Right atrium auricular region (tissue), 2 donors: ENCODE measurements at places on chromosomes 4 and X. TPM values are rescaled to one million over a fixed set of nuclear protein-coding genes. Genes with fewer than 3 reads are reported as not detected.

DNA sequence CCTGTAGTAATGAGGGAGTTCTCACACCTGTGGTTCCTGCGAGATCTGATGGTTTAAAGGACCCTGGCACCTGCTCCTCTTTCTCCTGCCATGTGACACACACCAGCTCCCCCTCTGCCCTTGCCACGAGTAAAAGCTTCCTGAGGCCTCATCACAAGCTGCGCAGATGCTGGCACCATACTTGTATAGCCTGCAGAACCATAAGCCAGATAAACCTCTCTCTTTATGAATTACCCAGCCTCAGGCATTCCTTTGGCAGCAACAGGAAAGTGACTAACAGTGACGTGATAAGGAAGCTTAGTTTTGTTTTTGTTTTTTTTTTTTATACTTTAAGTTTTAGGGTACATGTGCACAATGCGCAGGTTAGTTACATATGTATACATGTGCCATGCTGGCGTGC is 130.9 kb downstream of the AFAP1 start:
- DNase-seq = peak; percentile 50

DNA sequence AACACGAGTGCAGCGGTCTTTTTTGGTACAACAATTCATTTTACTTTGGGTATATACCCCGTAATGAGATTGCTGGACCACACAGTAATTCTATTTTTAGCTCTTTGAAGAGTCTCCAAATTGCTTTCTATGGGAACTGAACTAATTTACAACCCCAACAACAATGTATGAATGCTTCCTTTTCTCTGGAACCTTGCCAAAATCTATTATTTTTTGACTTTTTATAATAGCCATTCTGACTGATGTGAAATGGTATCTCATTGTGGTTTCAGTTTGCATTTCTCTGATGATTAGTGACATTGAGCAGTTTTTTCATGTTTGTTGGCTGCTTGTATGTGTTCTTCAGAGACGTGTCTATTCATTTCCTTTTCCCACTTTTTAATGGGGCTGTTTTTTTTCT is 240.8 kb downstream of the STK32B start:
- no peak for DNase-seq

DNA sequence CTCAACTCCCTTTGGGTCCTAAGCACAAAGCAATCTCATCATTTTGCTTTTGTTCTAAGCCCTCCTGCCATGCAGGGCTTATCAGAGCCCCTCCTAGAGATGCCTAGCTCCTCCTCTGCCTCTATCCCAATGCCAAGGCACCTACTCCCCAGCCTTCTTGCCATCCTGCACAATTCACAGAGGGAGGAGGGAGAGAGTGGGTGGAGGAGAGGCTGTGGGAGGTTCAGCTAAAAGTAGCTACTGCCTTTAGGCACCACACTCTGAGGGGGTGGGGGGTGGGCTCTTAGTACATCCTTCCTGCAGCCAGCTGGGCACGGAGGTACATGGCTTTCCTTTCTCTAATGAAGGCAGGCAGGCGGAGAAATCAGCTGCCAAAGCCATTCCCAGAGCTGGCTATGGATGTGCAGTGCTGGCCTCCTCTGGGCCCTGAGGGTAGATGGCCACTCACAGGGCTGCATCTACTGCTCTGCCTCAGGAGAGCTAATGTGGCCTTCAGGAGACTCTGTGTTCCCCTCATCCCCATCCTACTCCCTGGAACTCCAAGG is 40.1 kb downstream of the ARHGEF9 start:
- no peak for DNase-seq

DNA sequence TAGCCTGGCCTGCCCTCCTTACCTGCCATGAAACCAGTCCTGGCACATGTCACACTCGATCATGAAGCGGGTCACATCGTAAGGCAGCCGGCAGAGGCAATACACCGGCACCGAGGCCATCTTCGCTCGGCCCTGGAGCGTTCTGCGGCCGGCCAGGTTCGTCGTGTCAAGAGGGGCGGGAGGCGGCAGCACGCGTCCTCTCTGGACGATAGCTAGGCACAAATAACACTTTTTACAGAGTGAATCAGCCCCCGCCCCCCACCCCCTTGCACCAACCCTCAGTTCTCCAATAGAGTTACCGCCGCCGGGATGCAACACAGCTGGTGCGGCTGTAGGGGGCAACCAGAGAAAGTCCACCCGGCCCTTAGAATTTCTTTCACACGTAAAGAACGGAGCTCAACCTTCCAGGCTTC is 1.7 kb downstream of the PHF8 start:
- DNase-seq = peak; percentile 63

- DNase-seq = peak; percentile 76
Measured at GRCh38 chrX:46573331-46573891, at the start of gene CHST7. TSS of gene CHST7 (plus strand) at chrX:46573765. CDS start at chrX:46573932, 167 bp downstream.

DNA sequence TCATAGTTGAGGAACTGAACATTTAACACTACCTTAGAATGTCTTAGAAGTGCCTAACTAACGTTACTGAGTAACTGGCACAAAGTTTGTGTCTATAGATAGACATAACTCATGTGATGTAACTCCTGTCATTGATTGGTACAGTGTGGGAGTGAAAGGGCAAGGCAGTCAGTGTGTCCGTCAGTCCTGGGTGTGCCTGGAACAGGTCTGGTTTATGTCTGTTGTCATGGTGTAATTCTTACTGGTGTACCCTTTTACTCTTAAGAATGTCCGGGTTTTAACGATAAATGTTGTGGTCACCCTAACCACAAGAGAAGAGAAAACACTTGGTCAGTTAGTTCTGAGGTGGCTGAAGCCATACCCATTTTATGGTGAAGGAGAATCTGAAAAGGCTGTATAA is 93.1 kb upstream of the ESX1 start:
- no peak for DNase-seq

DNA sequence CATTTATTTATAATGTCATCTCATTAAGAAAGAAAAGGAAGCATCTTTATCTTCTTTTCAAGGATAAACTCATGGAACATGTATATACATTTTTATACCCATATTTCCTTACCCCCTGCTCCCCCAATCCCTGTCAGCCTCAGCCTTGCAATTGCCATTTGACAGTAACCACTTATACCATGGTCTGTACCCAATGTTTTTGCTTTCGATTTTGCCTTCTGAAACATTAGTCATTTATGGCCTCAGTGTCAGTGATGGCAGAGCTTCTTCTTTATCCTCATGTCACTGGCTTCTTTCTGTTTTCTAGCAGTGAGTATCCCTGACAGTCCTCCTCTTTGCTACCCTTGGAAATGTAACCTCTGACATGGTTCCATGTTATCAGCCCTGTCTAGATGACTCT is 228.4 kb downstream of the SPRY1 start:
- no peak for DNase-seq

- DNase-seq = no peak
Measured at GRCh38 chr4:40825014-40825838, 75.5 kb downstream of the NSUN7 start.

DNA sequence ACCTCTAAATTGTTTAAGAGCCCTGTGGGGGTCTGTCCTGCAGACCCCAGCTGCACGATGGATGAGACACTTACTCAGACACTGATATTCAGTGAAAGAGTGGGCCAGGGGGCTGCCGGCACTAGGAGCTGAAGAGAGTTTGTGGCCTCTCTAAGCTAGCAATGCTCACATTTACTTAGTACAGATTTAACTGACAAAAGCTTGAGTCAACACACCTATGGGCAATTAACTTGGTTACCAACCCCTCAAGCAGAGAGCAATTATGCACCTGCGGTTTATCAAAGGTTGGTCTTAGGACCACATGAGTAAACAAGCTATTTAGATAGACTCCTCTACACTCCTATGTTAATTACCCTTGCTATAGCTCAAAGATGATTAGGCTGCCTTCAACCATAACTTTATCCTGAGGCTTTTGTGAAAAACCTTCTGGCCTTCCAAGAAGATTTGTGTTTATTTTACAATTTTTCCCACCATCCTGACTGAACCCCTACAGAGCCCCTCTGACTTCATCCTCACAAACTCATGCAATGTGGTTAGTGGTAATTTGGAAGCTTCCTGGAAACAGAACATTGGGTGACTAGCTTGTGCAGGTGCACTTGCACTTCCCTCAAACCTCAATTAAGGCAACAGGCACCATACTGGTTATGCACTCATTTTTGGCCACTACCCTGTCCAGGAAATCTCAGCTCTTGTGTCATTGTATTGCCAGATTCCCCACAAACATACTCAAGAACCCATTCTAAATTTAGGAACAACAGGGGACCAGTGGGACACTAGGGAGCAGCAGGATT is 234.4 kb upstream of the ITM2A start:
- no peak for DNase-seq

DNA sequence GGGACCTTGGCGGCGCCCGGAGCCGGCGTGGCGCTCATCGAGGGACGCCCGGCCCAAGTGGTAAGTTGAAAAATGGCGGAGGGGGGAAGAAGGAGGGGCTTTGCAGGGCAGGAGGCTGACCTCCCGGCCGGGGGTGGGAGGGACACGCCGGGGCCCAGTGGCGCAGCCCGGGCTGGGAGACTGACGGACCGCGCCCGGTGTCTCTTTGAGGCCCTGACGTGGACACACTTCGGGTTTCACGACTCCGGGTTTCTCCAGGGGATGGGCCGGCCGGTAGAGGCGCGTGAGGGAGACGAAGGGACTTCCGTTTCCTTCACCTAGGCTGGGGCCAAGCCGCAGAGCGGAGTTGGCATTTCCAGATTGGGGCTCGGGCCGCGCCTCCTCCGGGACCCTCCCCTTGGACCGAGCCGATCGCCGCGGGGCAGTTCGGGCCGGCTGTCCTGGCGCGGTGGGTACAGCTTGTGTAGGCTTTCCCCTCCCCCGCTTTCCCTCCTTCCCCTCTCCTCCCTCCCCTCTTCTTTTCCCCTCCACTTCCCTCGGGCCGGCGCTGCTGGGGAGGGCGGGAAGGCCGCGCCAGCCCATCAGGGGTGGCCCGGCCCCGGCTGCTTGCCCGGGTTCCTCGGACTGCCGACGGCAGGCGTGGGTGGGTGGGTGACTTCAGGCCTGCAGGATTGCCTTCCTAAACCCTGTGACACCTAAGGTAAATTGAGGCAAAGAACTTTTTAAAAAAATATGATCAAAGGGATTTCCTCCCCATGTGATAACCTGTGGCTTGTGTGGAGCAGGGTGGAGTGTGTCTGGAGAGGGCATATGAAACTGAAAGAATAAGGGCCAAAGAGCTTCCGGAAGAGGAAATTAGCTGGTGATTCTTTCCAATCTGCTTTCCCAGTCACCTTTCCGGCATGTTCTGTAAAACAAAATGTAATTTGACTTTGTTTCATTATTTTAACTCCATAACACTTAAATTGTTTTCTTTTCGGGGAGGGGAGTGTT is at the start of gene XIAP:
Gene XIAP, plus strand, starts transcription at position 208 of the 993 bp plus-strand sequence. CDS start 25,610 bp downstream, outside the sequence.
- peak; percentile 76 for DNase-seq

- DNase-seq = peak; percentile 75
Measured at GRCh38 chr4:1033840-1034551, 22.6 kb downstream of the FGFRL1 start.

- DNase-seq = no peak
Measured at GRCh38 chr4:7910952-7911578, 28.6 kb downstream of the AFAP1 start.

DNA sequence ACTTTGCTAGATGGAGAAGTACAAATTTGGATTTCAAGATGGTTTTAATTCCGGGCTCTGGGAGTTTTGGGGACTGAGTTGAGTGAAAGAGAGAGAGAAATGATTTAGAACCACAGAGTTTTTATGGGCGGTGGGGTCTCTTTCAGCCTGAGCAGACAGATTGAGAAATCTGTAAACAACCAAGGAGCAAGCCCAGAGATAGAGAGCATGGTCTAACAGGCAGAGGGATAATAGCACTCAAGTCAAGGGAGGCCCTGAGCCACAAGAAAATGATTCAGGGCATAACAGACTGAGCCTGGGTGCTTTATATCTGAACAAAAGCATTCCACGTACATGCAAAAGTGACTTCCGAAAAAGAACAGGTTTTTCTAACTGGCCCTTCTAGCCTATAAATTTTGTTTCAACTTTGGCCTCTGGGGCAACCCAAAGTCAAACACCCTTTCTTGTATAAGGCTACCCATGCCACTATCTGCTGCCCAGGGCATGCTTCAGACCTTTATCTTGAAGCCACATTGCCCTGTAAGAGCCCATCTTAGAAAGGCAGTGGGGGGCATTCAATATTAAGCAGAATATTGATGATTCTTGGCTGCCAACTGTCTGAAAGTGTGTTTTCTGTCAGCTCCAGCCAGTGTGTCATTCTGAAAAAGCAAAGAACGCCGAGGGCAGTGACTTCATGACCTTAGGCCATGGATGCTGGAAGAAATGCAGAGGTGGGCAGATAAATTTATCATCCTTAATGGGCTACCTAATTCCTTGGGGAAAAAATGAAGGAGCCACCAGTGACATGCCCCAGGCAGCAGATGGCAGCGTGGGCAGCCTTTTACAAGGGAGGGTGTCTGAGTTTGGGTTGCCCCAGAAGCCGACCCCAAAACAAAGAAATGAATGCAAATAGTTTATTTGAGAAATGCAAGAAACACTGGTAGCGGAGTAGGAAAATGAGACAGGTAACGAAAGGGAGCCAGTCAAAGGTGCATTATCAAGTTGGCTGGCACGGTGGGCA is 637.6 kb downstream of the MID1IP1 start:
- DNase-seq = no peak

GRCh38 chrX:20971250-20971649 is 403.0 kb upstream of the CNKSR2 start:
- DNase-seq = no peak

DNA sequence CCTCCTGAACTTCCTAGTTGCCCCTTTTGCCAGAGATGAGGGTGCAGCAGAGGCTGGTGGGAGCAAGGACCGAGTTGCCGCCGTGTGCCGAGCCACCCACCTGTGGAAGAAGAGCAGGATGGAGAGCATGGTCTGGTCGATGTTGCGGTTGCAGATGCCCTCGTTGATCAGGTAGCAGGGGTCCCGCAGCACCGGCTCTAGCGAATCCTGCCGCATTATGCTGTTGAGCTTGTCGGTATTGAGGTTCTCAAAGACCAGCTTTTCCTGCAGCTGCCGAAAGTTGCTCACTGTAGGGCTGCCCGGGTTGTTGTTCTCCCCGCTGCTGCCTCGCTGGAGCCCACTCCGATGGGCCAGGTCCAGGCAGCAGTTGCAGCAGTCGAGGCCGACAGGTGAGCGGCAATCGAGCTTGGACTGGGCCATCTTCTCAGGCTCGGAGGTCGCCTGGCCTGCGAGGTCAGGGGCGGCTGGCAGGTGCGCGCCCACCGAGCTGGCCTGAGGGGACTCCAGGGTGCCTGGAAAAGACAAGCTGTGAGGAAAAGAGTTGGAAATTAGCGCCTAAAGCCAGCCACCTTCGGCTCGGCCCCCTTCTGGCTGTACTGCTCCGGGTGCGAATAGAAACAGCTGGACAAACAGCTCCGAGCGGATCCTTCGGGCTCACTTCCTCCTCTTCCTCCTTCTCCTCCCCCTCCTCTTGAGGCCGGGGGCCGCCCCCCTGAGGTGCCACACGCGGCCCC is 420 bp downstream of the TSC22D3 start:
- DNase-seq = no peak

GRCh38 chr4:185991770-185992169 is 77.2 kb upstream of the TLR3 start:
- DNase-seq = no peak

DNA sequence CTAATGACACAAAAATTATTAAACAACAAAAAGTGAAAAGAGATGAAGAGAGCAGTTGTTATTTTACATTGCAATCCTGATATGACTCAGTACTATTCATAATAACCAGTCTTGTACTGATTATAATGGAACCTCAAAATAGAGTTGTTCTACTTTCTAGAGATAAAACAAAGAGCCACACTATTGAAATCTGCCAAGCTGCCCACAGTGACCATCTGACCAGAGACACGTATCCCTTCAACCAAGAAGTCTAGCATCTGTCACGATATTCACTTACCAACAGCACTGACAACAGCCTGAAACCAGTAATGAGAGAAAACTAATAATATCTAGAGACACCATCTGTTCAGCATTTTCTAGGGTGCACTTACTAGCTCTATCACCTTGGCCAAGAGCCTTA is 466.7 kb downstream of the NKX6-1 start:
- DNase-seq = no peak

The TXK gene
- 0.44 TPM for total RNA-seq

The COX7B2 gene
- total RNA-seq = not detected
